ENCODE measurements at places on chromosomes 16 and 17. TPM values are rescaled to one million over a fixed set of nuclear protein-coding genes. Genes with fewer than 3 reads are reported as not detected.

GRCh38 chr17:15085890-15086677 lies 179.0 kb downstream of the PMP22 start:
- no peak for DNase-seq
- no peak overlapping the region for H3K4me3 ChIP-seq
- H3K27ac ChIP-seq: no peak overlapping the region
- no peaks in the 10 kb centered on the region for H3K27me3 ChIP-seq
- no peaks in the 10 kb centered on the region for H3K36me3 ChIP-seq

The NPIPA3 gene
- not detected for total RNA-seq

- H3K36me3 ChIP-seq: peaks cover 28% of the 10 kb centered on the region
- peaks cover 29% of the 10 kb centered on the region for H3K4me1 ChIP-seq
- peak overlapping the region; percentile 89 for H3K4me3 ChIP-seq
- DNase-seq: no peak
Observed at GRCh38 chr17:14068542-14069250, 608 bp upstream of the COX10 start.

- no peak overlapping the region for H3K4me3 ChIP-seq
- no peaks in the 10 kb centered on the region for H3K27me3 ChIP-seq
- DNase-seq: no peak
- no peak overlapping the region for H3K27ac ChIP-seq
- H3K4me1 ChIP-seq: no peaks in the 10 kb centered on the region
Observed at GRCh38 chr16:86142801-86143236, 243.9 kb downstream of the IRF8 start.

The CEMP1 gene
- total RNA-seq: not detected

DNA sequence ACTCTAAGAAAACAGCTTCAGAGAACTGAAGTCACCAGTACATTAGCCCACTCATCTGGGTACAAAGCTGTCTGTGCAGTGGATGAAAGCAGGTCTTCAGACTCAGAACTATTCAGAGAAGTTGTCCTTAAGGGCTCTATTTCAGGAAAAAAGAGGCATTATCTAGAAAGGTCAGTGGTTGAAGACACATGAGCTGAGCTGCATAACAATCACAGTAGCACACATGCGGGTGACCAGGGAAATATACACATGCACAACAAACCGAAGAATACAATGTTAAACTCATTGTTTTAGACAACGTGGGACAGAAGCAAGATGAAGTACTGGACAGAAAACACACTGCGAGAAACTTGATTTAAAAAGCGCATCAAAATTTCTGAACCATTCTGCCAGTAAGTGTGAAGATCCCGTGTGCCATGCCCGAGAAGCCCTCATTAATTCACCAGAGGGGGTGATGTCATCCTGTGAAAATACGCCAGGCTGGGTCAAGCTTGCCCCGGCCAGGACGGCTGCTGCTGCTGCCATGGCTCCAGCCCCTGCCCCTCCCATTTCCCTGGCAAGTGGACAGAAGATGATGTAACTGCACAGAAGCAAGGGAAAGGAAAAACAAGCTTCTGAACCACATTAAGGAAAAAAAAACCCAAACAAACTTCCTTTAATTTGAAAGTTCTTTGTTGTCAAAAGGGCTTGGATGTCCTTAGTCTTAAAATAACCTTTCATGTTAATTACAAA lies 10.1 kb downstream of the DYNC1LI2 start:
- H3K4me1 ChIP-seq: peaks cover 30% of the 10 kb centered on the region
- H3K27me3 ChIP-seq: no peaks in the 10 kb centered on the region
- no peak overlapping the region for H3K4me3 ChIP-seq
- peak; percentile 88 for DNase-seq
- H3K27ac ChIP-seq: peak overlapping the region; percentile 79

GRCh38 chr17:10681866-10682446 lies 15.4 kb downstream of the SCO1 start:
- no peaks in the 10 kb centered on the region for H3K27me3 ChIP-seq
- no peak overlapping the region for H3K27ac ChIP-seq
- DNase-seq: no peak
- H3K36me3 ChIP-seq: peaks cover 16% of the 10 kb centered on the region

- H3K4me3 ChIP-seq: peak overlapping the region; percentile 51
- DNase-seq: no peak
- H3K27me3 ChIP-seq: no peaks in the 10 kb centered on the region
- H3K27ac ChIP-seq: peak overlapping the region; percentile 13
- H3K36me3 ChIP-seq: no peaks in the 10 kb centered on the region
- H3K4me1 ChIP-seq: peaks cover 7% of the 10 kb centered on the region
Observed at GRCh38 chr17:67994817-67995569, 1.3 kb downstream of the C17orf58 start.

DNA sequence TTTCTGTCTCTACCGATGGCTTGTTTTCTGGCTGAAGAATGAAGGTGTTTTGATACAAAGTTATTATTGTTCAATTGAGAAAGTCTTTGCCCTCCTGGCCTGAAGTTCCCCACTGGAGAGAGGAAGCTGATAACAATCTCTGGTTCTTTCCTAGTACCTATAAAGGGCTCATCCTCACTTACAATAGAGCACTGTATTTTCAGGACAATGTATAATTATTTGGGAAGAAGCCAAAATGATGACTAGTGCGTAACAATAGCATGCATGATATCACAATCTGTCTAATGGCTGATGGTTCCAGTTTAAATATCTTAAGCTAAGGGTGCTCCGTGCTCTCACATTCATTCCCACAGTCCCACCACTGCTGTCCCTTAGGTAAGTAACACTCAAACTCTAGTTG lies 230.7 kb downstream of the IRX3 start:
- no peaks in the 10 kb centered on the region for H3K27me3 ChIP-seq
- H3K27ac ChIP-seq: no peak overlapping the region
- H3K4me1 ChIP-seq: no peaks in the 10 kb centered on the region
- DNase-seq: no peak
- H3K36me3 ChIP-seq: peaks cover 17% of the 10 kb centered on the region
- no peak overlapping the region for H3K4me3 ChIP-seq

The OR3A3 gene
- not detected for total RNA-seq

DNA sequence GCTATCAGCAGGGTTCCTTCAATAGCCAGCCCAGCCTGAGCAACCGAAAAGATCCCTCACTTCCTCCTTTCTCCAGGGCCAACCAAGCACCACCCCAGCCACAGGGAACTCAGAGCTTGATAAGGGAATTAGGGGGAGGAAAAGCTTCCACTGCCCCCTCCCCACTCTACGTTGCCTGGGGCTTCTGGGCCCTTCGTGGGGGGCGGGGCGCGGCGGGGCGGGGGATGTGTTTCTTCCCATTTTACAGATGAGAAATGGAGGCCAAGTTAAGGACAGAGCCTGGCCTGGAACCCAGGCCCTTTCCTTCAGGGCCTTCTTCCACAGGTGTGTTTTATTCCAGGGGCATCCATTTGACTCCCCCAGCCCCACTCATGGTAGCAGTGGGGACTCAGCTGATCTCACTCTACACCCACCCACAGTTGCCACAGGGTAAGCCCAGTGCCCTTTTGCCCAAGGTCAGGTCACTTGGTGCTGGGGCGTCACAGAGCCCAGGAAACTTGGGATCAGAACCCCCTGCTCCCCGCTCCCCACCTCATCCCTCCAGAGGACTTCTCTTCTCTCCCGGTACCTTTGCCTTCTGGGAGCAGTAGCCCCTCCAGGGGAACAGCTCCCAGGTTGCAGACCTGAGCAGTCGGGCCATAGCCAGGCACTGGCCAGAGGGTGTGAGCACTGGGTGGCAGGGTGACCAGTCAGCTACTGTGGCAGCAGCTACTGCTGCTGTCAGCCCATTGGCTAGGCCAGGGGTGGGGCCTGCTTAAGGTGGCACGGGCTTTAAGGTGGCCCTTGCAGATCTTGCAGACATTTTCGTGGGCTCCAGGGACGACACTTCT lies at the start of gene LDHD:
Gene LDHD, minus strand, starts transcription at position 700 of the 830 bp plus-strand sequence. Its CDS starts 60 bp downstream, at position 640.
- no peaks in the 10 kb centered on the region for H3K27me3 ChIP-seq
- H3K4me1 ChIP-seq: peaks cover 43% of the 10 kb centered on the region
- DNase-seq: peak; percentile 73
- H3K36me3 ChIP-seq: peaks cover 21% of the 10 kb centered on the region

GRCh38 chr16:86288716-86289294 lies 221.5 kb upstream of the FOXF1 start:
- no peak for DNase-seq
- no peaks in the 10 kb centered on the region for H3K4me1 ChIP-seq
- no peaks in the 10 kb centered on the region for H3K27me3 ChIP-seq
- H3K27ac ChIP-seq: no peak overlapping the region
- no peaks in the 10 kb centered on the region for H3K36me3 ChIP-seq
- H3K4me3 ChIP-seq: no peak overlapping the region

DNA sequence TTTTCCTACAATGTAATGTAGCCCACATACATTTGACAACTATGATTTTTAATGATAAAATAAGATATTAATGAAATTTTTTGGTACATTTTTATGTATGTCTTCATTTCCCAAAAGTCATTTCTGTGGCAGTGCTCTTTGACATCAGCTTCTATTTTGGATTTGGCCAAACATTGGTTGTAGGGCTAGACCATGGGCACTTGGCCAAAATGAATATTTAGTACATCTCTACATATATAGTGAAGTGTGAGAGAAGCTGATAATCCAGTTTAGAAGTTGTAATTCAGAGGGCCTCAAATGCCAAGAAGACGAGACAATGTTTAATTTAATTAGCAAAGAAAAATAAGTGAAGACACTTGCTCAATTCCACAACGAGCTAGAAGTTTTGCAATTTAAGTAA lies 724.9 kb upstream of the SOX9 start:
- H3K27me3 ChIP-seq: no peaks in the 10 kb centered on the region
- H3K4me1 ChIP-seq: no peaks in the 10 kb centered on the region
- no peak for DNase-seq
- no peak overlapping the region for H3K27ac ChIP-seq
- H3K36me3 ChIP-seq: no peaks in the 10 kb centered on the region
- H3K4me3 ChIP-seq: no peak overlapping the region
